ENCODE measurements at places on chromosomes 11 and 22.

DNA sequence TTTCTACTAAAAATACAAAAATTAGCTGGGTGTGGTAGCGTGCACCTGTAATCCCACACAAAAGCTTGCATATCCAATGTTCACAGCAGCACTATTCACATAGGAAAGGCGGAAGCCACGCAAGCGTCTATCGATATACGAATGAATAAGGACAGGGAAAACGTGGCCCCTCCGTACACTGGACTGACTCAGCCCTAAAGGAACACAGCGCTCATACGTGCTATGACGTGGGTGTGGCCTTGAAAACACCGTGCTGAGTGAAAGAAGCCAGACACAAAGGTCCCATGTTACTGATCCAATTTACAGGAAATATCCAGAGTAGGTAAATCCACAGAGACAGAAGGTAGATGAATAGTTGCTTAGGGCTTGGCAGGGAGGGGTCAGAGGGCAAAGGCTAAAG, 7.0 kb downstream of the LMF2 start:
- DNase-seq = no peak

DNA sequence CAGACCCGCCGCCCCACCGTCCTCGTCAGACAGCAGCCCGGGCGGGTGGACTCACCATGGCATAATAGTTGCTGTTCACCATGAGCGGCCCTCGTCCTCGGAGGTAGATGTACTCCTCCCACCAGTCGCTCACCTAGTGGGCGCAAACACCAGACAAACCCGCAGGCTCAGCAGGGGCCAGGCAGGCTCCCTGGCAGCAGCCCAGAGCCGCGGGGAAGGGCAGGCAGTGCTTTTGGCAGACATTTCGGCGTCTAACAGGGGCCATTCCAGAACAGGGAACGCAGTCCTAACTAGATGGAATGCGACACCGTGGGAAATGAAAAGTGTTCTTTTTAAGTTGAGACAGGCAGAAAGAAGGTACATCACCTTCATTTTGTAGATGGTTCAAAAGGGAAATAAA, 44.9 kb downstream of the CPT1A start:
- no peak for DNase-seq

GRCh38 chr11:36078686-36079055, 134.8 kb downstream of the LDLRAD3 start:
- no peak for DNase-seq

GRCh38 chr11:47864901-47865300, 16.8 kb upstream of the NUP160 start:
- DNase-seq = no peak

- DNase-seq = no peak
These were observed 203.1 kb upstream of the MPPED2 start for GRCh38 chr11:30789270-30789669.

DNA sequence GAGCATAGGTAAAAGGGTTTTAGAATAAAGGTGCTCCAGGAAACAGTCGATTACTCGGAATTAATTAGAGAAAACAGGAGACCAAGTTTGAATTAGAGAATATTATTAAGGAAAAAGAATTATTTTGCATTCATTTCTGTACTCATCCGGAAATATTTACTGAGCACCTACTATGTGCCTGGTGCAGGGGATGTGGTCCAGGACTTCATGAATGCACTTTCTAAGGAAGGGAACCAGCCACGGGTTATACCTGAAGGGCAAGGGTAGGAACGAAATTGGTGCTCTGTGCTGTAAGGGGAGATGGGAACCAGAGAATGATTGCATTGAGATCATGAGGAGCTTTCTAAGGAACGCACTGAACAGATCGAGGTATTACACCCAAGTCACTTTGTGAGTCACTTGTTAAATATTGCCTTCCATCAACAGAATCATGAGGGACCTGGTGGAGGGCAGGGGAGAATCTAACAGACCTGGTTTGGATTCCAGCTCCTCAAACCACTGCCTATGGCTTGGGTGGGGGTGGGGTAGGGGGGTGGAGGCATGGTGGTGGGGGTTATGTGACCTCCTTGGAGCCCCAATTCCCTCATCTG, 40.9 kb downstream of the C11orf96 start:
- no peak for DNase-seq

GRCh38 chr22:37166675-37167066, 17.0 kb upstream of the IL2RB start:
- DNase-seq = peak; percentile 56

DNA sequence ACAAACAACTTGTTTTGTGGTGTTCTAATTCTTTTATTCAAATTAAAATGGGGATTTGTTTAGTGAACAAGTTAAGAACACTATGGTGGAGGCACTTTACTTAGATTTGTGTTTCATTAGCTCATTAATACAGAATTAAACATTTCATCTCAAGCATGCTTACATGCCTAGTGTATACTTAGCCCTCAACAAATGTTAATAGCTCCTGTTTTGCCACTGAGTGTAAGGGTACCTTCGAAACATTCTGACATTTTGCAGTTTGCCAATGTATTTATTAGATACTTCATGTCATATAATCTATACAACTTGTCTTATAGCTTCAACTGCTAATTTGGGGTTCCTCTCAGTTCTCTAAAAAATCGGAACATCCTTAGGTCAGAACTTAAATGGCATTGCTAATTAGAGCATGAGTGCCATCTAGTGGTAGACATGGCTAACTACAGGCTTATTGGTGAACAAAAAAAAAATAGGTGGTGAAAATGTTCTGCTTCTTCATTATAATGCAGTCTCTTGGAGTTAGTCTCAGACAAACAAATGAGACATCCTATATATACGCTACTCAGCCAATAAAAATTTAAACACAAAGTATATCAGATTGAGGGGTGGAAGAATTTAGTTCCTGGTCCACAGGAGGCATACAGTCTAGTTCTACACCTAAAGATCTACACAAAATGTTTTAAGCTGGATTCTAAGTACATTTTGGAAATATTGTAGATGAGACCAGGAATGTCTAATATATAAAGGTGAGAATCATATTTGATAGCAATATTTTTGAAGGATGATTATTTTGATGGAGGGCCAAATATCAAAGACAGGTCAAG, 4.9 kb upstream of the CNTN5 start:
- DNase-seq = peak; percentile 60

GRCh38 chr11:132346558-132347148, 976.2 kb downstream of the NTM start:
- DNase-seq = no peak

DNA sequence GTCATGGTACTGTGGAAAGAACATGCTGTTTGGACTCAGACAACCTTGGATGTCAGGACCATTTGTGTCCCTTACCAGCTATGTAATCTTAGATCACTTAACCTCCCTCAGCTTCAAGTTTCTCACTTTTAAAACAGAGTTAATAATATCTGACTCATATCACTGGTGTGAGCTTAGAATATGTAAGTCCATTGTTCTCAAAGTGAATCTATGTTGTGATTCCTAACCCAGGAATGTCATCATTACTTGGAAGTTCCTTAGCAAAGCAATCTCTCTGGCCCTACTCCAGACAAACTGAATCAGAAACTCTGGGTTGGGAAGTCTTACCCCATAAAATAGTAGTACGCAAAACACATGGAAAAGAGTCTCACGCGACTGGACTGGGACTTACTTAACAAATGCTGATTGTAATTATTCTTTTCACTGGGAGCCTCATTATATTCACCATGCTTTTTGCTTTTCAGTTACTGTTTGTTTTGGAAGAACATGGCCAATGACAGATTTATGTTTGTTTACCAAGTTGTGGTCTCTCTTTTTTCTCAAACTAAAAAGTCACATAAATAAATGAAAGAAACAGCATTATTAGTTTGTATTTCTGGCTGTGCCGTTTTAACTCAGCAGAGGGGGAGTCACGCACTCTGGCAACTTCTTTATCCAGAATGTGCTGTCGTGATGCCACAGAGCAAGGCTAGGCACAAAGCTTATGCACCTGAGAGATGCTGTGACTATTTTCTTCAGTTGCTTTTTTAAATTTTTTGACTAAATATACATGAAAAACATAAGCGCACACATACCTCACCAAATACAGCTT, 217.7 kb upstream of the CTSC start:
- DNase-seq = no peak

DNA sequence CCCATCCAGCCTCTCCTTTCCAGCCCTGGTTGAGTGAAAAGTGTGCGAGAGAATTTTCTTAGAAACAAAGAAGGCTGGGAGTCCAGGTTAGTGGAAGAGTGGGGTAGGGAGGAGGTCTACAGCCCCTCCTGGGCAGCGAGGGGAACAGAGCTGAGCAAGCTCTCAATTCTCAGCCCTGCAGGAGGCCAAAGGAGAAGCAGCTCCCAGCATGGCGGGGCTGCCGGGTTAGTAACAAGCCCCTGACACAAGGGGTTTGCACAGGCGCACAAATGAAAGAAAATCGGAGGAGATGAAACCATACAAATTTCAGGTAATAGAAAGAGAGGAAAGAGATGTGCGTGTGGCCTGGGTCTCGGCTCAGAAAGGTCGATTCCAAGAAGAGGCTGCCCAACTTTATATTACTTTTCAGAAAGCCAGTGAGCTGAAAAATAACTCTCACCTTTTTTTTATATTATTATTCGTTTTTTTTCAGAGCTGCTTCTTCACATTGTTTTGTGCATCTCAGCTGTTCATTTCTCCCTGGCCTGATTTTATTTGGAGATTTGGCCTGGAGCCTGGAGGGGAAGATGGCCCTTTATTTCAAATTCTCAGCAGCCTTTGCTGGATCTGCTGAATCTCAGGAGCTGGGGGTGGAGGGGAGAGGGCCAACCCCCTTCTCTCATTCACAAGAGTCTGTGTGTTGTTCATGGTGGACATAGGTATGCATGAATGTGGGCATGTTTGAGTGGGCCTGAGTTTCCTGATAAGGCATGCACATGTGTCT, 583.2 kb downstream of the BUD13 start:
- DNase-seq = no peak

- DNase-seq = peak; percentile 18
These were observed 146.5 kb downstream of the CCDC34 start for GRCh38 chr11:27216270-27217149.

- DNase-seq = no peak
These were observed 1.8 kb upstream of the OR2D2 start for GRCh38 chr11:6894097-6894496.

DNA sequence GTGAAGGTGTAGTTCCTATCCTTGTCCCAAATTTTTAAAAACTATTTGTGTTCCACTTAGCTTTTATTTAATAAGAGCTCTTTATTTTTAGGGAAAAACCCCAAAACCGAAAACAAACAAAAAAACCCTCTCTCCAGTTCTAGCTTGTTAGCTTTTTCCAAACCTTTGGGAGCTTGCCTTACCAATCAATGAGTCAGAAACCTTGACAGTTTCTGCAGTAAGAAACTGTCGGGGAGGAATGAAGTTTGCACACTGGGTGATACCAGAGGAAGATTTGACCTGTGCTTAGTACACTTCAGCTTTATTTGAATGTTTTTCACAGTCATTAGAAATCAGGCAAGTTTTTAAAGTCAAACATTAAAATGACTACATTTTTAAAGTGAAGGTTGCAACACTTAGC, 105.0 kb downstream of the FAT3 start:
- no peak for DNase-seq

All from pons (tissue), 1 donor.